Stimulated activated CD8-positive, alpha-beta memory T cell treated with anti-CD3 and anti-CD28 coated beads, Interleukin-7, amount 100 ng/mL, for 24 hours (primary cell): ENCODE measurements at places on chromosomes 2 and 18.

DNA sequence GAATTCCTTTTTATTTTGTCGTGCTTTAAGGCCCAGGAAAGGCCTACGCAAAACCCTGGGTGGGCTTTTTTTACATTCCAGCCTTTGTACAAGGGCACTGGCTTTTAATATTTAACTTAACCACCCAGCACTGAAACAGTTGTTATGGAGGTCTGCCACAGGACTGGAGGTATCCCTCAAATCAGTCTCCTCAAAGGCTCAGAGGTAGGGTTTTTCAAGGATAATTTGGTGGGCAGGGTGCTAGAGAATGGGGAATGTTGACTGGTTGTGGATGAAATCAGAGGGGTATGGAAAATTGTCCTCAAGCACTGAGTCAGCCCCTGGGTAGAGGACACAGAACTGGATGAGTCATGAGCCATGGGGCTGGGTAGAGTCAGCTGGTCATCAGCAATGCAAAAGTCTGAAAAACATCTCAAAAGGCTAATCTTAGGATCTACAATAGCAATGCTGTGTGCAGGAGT is 443.1 kb downstream of the THSD7B start:
- no peak for DNase-seq

- no peak for DNase-seq
These were observed 25.6 kb upstream of the ITGB6 start for GRCh38 chr2:160225722-160226121.

DNA sequence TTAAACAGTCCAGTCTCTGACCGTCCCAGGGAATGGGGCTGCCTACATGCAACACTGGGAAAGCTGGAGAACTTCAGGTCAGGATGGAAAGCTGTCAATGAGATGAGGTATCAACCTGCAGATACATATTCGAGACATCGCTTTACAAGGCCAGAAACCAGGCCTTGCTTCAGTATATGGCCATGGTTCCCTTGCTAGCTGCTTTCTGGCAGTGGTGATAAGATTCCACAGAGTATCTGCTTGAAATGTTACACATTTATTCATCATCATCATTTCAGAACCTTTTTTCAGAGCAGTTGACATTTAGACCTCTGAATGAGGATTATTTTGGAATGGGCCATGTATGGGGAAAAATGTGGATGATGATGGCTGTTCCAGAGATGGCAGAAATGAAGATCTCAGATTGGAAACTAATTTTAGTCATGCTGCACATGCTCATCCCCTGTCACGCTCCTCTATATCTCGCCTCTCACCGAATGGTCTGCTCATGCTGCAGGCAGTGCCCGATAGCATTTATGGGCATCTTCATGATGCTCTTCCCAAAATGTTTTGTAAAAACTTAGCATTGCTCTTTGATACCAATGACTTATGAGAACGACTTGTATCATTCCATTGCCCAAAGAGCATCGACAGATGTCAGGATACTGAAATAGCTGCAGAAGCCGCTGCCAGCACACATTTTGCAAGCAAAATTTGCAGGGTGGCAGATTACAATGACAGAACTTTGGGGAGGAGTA is 14.0 kb upstream of the BMP10 start:
- DNase-seq: no peak

DNA sequence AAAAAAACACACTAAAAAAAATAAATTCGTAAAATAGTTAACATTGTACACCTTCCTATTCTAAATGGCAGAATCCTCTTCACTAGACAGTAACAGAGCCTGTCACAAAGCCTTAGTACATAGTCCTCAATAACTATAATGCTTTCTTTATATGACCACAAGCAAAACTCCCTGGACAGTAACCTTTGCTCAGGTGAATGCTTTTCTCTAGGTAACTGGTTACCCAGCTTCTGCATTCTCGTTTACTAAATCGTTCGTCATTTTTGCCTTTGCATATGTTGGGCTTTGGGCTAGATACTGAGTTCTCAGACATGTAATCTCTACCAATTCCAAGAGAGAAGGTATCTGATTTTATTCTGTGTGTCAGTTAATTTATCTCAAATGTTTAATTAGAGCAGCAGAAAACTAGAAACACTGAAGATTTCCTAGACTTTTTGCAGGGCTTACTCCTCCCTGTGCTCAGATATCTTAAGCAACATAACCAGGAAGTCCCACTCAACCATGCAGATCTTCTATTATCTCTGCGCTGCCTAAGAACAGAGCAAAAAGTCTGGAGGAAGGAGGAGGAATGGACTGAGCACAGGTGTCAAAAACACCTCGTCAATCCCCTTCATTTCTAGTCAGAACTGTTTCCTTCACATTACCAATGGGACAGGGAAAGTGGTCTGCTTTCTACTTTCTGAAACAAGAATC is 247.7 kb downstream of the SOCS6 start:
- DNase-seq: no peak

- DNase-seq: no peak
These were observed 2.7 kb downstream of the LAPTM4A start for GRCh38 chr2:20048488-20049448.

DNA sequence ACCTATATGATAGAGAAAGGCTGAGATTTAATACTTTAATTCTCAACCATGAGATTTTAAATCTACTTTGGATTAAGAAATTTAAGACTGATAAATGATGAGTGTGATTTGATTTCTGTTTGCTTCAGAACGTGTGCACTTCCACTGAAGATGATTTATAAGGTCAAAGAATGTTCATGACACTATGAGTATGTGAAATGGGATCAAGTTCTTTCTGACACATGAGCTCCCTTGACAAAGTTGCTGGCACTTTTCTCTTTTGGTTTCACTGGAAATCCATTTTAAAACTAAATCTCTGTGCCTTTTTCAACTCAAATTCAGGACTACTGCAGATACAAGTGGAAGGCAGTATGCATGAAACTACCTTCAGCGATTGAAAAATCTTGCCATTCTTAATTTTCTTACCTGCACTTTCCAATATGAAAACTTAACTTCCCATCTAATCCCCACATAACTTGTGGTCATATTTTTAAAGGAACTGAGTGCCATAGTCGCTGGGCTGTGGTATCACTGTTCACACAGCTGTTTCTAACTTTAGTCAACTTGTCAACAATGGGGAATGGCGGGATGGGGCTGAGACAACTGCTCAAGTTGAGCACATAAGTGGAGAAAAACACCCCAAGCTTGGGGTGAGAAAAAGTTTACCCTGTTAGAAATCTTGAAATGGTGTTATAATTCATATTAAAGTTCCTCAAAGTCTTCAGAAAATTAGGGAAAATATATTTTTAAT is 51.8 kb upstream of the TTN start:
- DNase-seq: no peak

DNA sequence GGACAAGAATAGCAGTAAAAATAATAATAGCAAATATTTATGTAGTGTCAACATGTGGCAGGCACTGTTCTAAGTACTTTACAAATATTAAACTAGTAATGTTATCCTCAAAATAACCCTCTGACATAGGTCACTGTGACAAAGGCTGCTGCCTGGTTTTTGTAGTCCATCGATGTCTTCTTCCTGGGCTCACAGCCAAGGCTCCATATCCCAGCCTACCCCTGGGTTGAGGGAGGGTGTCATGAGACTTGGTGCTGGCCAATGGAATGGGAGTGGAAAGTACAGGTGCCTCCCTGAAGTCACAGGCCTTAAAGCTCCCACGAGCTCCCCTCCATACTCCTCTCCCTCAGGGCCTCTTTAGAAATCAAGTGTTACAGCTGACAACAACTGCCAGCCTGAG is 159.3 kb downstream of the CYRIA start:
- DNase-seq: no peak

DNA sequence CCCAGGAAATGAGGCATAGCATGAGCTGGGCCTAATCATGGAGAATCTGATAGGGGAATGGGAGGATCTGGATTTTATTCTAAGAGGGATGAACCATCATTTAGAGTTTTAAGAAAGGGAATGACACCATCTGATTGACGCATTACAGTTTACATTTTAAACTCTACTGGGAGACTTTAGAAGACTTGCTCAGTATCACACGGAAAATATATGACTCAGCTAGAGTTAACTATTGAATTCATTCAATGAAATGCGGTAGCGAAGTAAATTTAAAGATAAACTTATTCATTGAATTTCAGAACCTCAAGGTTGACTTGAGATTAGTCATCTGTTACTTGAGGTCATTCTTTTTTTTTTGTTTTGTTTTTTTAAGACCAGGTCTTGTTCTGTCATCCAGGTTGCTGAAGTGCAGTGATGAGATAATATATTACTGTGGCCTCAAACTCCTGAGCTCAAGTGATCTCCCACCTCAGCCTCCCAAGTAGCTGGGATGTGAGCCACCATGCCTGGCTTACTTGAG is 25.0 kb downstream of the MC4R start:
- no peak for DNase-seq

DNA sequence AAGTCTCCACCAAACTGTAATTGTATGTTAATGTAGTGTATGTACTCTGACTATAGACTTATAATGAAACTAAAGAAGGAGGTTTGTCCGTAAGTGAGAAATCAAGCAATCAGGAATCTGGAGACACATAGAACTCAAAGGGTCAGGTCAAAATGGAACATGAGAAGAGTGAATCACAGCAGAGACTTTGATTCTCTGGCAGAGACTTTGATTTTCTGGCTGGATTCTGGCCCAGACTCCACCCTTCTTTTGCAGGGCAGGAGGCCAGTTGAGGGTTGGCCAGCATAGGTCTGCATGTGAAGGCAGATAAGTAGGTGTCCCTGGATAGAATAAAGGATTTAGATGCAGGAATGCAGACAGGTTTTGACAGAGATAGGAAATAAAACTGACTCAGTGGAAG is 11.0 kb upstream of the NCKAP5 start:
- no peak for DNase-seq

- no peak for DNase-seq
These were observed 401.9 kb downstream of the LRP1B start for GRCh38 chr2:141728886-141729285.

GRCh38 chr18:41666231-41666630 is 288.8 kb upstream of the PIK3C3 start:
- no peak for DNase-seq

- no peak for DNase-seq
These were observed 85.2 kb downstream of the SLC4A10 start for GRCh38 chr2:161709428-161709827.

GRCh38 chr2:127455566-127456493 is 37.6 kb downstream of the PROC start:
- no peak for DNase-seq

DNA sequence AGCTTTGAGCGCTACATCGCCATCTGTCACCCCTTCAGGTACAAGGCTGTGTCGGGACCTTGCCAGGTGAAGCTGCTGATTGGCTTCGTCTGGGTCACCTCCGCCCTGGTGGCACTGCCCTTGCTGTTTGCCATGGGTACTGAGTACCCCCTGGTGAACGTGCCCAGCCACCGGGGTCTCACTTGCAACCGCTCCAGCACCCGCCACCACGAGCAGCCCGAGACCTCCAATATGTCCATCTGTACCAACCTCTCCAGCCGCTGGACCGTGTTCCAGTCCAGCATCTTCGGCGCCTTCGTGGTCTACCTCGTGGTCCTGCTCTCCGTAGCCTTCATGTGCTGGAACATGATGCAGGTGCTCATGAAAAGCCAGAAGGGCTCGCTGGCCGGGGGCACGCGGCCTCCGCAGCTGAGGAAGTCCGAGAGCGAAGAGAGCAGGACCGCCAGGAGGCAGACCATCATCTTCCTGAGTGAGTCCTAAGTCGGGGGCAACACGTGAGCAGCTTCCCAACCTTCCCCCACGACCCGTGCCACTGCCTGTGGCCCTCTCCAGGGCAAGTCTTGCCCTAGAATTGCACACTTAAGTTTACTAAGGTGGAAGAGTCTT is 928 bp downstream of the GPR39 start:
- DNase-seq: no peak

DNA sequence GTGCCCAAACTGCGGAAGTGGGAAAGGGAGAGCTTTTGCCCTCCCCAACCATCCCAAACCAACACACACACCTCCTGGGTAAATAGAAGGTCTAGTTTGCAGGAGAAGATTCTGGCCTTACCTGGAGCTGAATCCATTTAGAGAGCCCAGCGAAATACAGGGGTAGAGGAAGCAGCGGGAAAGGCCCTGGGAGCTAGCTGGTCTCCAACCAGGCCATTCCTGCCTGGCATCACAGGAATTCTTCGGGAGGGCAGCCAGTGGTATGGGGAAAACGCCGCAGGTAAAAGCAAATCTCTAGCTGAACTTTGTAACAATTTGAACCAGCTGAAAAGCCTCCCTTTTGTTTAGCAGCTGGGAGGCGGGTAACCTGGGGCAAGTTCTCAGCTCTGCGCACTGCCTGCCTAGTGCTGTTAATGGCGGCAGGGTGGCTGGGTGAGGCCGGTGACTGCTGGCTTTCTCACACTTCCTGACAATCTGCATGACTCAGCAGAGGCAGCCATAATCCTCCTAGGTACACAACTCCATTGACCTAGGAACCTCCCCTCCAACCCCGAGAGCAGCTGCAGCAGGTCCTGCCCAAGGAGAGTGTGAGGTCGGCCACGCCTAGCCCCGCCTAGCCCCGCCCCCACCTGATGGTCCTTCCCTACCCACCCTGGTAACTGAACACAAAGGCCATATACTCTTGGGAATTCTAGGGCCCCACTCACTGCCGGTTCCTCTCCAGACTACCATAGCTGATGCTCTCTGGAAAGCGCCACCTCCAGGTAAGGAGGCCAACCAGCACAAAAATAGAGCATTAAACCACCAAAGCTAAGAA is 483.8 kb upstream of the REG3G start:
- no peak for DNase-seq

- DNase-seq: no peak
These were observed 67.0 kb downstream of the ZEB2 start for GRCh38 chr2:144452989-144453336.

GRCh38 chr2:232523682-232524597 is 2.0 kb upstream of the CHRND start:
- no peak for DNase-seq
